ENCODE measurements at places on chromosomes 12 and 14.

DNA sequence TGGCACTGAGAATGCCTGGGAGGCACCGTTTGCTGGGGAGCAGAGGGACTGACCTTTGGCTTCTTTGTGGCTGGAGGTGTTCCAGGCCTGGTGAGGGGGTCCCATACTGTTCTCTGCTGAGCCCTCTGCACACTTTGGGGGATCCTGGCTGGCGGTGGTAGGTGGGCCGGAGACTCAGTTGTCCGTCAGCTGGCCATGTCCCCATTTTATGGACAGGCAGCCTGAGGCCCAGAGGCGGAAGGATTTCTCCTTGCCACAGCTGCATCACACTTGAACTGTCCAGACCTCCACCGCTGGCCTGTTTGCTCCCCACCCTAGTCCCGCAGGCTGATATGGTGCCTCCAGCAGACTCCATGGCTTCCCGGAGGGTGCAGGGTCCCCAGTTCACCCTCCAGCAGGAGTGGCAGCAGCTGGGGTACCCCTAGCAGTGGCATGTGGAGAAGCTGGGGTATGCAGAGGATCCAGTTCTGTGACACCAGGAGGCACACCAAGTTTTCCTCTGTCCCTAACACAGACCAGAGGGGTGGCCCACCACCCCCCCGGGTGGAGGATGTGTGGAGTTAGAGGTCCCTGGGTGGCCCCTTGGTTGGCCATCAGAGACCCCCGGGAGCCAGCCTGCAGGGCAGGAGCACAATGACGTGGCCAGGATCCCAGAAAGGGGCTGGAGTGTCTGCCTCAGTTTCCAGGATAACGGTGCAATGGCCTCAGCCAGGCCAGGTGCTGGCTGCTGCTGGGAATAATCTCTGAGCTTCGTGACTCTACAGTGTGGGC is 14.8 kb downstream of the SLC25A29 start:
- no peak for DNase-seq

- peak; percentile 35 for DNase-seq
These were observed 96.8 kb upstream of the FRMD6 start for GRCh38 chr14:51554953-51555352.

DNA sequence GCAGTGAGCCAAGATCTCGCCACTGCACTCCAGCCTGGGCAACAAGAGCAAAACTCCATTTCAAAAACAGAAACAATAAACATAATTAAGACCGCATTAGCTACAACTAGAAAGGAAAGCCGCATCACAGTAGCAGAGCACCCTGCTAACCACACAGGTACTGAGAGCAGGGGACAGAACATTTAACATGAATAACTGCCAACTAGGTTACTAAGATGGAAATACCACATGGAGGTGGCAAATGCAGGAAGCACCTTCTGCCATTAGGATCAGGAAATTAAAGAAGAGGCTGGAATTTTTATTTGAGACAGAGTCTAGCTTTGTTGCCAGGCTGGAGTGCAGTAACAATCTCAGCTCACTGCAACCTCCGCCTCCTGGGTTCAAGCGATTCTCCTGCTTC is 41.9 kb downstream of the CDC42BPB start:
- DNase-seq: no peak

DNA sequence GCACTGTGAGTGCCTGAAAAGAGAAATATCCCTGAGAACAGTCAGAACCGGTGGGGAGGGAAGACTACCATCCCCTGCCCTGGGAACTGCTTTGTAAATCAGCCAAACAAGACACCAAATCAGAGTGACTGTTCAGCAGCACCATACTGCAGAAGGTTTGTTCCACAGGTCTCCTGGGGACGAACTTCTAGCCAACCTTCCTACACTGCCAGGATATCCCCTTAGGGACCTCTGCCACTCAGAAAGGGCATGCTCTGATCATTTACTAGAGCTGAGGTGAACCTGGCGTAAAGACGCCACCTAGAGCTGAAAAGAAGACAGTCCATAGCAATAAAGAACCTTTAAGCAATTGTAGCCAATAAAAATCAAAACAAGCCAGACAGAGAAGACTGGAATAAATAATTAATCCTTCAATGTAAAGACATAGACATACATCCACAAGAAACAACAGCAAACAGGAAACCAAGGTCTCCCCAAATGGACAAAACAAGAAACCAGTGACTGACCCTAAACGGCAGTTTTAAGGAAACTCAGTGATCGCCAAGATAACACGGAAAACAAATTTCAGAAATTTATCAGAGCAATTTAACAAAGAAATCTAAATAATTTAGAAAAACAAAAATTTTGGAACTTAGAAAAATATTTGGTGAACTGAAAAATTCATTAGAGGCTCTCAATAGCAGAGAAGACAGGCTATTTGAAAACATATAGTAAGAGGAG is 228.1 kb upstream of the AMIGO2 start:
- peak; percentile 81 for DNase-seq

DNA sequence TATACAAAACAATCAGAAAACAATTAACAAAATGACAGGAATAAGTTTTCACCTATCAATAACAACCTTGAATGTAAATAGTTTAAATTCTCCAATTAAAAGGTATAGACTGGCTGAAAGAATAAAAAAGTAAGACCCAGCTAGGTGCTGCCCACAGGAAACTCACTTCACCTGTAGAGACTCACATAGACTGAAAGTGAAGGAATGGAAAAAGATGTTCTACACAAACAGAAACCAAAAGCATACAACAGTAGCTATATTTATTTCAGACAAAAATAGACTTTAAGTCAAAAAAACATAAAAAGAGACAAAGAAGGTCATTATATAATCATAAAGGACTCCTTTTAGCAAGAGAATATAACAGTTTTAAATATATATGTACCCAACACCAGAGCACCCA is 152.4 kb upstream of the PWP1 start:
- DNase-seq: no peak

DNA sequence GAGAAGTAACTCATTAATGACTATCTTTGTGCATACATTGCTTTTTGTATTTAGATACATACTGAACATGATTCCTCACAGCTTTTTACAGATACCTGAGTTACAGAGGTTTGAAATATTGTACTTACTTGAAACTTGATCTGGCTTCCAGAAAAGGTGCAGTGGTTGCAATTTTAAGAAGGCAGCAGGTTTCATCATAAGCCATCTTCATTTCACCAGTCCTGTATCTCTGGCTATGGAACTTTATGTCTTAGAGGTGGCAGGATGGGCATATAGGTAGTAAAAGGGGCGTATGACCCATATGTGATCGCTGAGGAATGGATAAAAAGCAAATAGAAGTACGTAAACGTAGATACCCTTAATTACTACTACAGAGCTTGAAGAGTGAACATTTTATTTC is 13.7 kb downstream of the ZBTB1 start:
- no peak for DNase-seq

- DNase-seq: no peak
These were observed 4.8 kb downstream of the SCNN1A start for GRCh38 chr12:6370576-6370935.

DNA sequence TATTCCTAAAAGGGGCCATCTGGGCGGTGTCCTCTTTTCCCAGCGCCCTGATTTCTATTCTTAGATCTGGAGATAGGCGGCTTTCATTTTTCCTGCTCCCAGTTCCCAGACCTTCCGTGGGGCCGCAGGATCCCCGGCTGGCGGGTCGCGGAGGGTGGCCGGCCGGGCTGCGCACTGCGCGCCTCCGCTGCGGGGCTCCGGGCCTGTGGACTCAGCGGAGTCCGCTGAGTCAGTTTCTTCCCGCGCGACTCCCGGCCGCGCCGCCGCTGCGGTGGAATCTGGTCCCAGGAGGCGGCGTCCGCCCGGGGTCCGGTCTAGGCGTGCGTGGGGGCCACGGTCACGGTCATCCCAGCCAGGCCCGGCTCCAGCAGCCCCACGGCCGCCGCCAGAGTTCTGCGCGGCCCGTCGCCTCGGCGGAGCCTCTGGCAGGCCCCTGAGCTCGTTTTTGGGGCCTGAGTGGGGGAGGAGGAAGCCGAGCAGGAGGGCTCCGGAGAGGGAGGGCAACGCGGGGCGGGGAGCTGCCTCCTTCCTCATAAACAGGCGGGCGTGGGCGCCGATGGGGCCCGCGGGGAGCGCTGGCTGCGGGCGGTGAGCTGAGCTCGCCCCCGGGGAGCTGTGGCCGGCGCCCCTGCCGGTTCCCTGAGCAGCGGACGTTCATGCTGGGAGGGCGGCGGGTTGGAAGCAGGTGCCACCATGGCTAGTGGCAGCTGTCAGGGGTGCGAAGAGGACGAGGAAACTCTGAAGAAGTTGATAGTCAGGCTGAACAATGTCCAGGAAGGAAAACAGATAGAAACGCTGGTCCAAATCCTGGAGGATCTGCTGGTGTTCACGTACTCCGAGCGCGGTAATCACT is at the start of gene LRRK2:
TSS of gene LRRK2 (plus strand) at position 559 of the 853 bp plus-strand sequence. CDS start at position 694, 135 bp downstream.
- peak; percentile 66 for DNase-seq

- DNase-seq: no peak
These were observed 20.5 kb downstream of the PLEKHH1 start for GRCh38 chr14:67553547-67553946.

- DNase-seq: no peak
These were observed 29.3 kb upstream of the ANKRD9 start for GRCh38 chr14:102538602-102539543.

GRCh38 chr12:101430456-101430855 is 22.9 kb upstream of the ARL1 start:
- DNase-seq: no peak

DNA sequence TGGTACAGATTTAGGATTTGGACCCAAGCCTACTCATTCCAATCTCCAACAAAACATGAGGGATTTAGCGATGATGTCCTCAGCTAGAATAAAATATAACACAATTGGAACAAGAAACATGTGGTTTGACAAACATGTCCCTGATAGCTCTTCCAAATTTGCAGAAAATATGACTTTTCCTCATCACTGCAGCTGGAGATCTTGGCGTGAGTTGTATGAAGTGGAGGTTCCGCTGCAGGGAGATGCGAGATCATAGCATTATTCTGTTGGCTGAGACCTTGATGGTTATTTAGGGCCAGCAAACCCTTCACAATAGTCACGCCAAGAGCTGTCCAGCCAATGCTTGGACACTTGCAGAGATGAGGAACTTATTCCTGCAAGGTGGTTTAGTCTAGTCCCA is 413.4 kb upstream of the TBX3 start:
- DNase-seq: no peak

GRCh38 chr14:96121660-96122395 is 82.7 kb downstream of the C14orf132 start:
- DNase-seq: no peak

DNA sequence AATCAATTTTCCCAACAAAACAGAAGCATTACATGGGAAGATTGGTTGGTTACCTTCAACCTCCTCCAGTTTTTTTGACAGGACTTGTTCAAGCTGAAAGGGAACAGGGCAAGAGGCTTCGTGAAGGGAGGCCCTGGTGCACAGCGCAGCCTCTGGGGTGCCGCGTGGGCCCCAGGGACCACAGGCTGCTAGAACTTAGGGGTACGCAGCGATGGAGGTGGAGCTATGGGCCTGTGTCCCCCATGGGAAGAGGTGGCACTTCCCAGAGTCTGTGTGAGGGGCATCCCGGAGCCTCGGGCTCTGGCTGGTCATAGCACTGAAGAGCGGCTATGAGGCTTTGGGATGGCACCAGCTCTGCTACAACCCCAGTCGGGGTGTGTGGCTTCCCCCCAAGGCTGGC is 22.1 kb upstream of the BTBD6 start:
- no peak for DNase-seq

GRCh38 chr14:100100032-100100703 is 34.9 kb downstream of the EVL start:
- no peak for DNase-seq

DNA sequence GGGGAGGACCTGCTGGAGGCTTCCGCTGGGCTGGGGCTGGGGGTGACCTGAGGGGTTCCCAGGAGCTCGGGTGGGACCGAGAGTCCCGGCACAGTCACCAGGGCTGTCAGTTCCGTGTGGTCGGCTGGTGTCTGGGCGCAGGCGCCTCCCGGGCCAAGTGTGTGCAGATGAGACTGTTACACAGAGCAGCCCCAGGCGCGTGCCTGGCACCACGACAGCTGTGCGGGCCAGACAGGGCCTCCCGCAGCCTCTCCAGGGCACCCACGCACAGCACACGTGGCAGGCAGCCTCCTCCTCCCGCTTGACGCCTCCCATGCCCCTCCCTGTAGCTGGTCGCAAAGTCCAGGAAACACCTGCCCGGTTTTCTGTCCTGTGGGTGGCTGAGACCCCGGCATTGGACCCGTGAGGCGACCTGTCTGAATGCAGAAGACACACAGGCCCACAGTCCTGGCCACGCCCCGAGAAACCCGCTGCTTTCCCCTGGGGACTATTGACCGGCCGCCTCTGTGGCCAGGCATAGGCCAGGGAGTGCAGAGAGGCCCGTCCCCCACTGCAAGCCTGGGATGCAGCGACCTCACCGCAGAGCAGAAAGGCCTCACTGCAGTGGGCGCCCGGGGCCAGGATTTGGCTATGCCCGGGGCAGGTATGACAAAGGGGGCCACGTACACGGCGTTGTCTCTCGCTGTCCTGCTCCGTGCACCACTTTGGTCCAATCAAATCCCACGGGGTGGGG is 12.1 kb upstream of the GALNT9 start:
- DNase-seq: no peak

DNA sequence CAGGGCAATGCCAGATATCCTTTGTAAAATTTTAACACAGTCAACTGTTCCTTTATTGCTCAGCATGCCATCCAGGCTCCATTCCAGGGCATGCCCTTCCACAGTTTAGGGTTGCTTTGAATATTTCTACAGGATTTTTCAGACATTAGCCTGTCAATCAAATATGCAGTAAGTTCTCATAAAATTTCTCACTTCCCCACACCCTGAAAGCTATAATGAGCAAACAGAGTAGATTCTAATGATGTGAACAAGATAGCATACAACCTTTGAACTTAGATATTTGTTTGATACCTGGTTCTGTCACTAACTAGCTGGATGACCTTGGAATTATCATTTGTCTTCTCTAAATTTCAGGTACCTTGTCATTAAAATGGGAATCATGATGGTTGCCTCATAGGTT is 251.2 kb downstream of the SYT1 start:
- DNase-seq: no peak

- no peak for DNase-seq
These were observed 69.6 kb downstream of the GALNT8 start for GRCh38 chr12:4789776-4790175.

GRCh38 chr14:71240171-71240570 is 332.9 kb downstream of the PCNX1 start:
- DNase-seq: no peak

DNA sequence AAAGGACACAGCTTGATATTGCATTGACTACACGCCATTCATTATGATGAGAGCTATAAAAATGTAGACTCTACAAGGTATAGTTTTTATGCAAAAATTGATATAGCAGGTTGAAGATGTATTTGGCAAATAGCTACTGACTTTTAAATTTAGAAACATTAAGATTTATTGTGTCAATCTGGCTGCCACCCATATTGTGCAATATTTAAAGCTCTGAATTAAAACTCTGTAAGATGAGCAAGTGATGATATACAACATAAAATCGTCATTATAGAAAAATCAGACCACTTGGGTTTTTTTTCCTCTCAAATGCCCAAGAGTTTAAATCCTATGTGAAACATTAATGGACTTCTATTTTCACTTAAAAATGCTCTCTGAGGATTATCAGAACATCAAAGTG is 36.8 kb upstream of the E2F7 start:
- no peak for DNase-seq
